Suprapubic skin (tissue), 4 donors: ENCODE measurements at places on chromosomes 4 and X.

DNA sequence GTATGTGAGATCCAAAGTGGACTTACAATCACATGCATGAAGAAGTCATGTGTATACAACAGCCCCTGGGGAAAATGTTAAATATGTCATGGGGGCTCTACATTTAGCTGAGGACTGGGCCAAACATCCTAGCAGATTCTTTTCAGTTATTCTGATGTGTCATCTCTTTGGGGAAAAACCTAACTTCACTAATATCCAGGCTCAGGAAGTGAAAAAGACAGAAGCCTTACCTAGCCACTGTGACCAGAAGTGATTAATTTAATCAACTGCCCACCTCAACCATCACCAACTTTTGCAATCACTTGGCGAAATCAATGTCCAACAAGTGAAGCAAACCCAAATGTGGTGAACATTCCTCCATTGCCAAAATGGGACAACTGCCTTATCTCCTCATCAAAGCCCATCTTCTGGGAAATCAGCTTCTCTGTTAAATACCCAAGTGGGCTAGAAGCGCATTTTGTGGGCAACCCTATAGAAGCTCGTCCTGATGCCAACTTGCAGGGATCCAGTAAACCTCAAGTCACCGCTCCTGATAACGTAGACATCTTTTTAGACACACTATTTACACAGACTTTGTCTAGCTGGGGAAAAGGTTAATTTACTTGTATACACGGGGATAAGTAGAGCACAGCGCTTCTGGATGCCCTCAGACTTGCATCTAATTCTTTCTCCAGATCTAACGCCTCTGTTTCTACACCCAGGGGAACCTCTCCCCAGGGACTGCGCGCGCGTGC, 1.4 kb upstream of the HHIP start:
- DNase-seq, result no peak

DNA sequence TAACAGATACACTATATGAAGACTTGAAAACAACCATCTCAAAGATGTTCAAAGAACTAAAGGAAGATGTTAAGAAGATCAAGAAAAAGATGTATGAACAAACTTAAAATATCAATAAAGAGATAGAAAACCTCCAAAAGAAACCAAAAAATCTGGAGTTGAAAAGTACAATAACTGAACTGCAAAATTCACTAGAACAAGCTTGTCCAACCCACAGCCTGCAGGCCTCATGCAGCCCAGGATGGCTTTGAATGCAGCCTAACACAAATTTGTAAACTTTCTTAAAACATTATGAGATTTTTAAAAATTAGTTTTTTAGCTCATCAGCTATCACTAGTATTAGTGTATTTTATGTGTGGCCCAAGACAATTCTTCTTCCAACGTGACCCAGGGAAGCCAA, 77.0 kb upstream of the DCTD start:
- no peak for DNase-seq

- DNase-seq, result no peak
Observed at GRCh38 chr4:41427306-41427882, 110.6 kb upstream of the LIMCH1 start.

GRCh38 chr4:74203467-74203866, 45.5 kb downstream of the MTHFD2L start:
- DNase-seq, result no peak

DNA sequence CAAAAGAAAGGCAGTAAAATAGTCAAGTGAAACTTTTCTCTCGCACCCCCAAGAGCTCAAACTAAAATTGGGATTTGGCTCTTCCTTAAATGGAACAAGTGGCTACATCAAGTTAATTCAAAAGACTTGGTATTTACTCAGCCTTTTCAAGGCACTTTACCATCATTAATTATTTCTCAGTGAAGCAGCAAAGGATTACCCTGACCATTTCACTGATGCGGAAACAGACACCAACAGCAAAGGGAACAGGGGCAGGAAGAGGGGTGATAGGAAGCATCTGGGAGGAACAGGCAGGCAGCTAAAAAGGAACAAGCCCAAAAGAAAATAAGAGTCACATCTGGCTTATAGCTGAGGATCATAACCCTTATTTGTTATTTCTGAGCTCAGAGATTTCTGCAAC, 2.7 kb downstream of the SCML2 start:
- DNase-seq, result no peak

DNA sequence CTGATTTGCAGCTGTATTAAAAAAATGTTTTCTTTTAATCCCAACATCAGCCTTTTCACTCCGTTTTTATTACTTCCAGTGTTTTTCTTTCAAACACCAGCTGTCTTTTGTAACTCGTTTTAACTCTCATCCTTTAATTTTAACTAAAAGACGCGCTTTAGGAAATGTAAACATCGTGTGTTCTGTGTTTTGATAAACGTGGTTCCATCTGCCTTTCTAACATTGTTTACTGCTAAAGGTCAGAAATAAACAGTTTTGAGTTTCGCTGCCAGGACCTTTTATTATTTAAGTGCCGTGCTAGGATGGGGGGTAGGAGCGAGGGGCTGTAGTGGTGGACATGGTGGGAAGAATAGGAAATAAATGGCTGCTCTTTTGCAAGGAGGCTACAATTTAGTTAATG, 1.5 kb downstream of the N4BP2 start:
- no peak for DNase-seq

DNA sequence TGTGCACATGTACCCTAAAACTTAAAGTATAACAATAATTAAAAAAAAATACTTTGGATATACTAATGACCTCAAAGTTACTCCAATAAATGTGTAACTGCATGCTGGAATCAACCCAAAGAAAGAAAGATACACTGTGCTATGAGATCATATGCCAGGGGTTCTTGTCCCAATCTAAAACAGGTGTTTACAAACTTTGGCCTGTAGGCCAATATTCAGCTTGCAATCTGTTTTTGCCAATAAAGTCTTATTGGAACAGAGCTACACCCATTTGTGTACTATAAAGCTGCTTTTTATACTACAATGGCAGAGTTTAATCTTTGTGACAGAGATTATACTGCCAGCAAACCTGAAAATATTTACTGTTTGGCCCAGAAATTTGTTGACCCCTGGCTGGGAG, 138.8 kb upstream of the AFF2 start:
- no peak for DNase-seq

DNA sequence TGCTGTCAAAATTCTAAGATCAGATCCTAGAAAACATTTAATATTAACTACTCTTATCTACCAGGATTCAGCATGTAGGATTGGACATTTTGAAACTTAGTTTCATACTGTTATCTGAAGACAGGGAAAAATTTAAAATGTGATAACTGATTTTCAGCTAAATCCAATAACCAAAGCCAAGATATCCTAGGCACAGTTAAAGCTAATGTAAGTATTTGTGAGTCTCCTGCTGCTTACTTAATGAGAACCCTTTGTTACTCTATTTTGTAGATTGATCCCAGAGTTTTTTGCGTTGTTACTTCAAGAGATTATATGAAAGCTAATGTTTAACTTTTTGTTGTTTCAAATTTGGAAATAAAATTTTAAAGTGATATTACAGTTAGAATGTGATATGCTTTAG, 2.0 kb downstream of the CPE start:
- DNase-seq, result no peak

GRCh38 chrX:116236666-116237065, 66.1 kb downstream of the AGTR2 start:
- DNase-seq, result no peak

DNA sequence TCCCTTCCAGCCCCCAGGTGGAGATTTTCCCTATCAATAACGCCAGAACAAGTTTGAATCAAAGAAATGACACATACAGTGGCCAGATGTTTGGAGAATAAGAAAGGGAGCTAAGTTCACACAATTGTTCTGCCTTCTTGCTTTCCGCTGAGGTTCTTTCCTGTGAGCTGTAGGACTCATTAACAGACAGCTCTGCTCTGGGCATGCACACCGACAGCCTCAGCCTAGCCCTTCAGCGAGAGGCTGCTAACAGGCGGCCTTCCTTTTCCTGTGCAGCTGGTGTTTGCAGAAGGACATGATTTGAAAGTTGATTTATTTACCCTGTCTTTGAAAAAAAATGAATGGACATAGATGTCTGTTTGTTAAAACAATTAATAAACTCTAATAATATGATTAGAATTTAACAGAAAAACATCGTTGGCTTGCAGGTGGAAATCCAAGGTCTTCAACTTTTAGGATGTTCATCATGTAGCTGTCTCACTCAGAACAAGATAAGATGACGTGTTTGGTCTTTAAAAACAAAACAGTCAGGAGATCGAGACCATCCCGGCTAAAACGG, 183.3 kb downstream of the KDR start:
- DNase-seq, result no peak

GRCh38 chr4:15234856-15235126, 193.0 kb upstream of the C1QTNF7 start:
- DNase-seq, result no peak

DNA sequence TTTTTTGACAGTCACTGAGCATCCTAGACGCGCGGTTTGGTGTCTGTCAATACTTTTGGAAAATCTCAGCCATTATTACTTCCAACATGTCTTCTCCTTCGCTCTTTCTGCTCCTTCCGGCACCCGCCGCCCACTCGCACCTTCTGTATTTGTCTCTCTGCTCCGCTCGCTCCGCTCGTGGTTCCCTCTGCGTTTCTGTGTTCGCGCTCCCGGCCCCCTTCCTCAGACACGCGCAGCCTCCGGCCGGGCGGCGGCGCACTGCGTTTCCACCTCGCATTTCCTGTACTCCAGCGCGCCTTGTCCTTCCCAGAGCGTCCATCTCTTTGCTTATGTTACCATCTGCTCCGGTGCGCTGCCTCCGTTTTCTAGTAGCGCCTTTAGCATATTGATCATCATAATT, 21.1 kb downstream of the PDE6B start:
- no peak for DNase-seq

GRCh38 chrX:149939655-149939904, 1.3 kb upstream of the EOLA2 start:
- DNase-seq, result no peak

DNA sequence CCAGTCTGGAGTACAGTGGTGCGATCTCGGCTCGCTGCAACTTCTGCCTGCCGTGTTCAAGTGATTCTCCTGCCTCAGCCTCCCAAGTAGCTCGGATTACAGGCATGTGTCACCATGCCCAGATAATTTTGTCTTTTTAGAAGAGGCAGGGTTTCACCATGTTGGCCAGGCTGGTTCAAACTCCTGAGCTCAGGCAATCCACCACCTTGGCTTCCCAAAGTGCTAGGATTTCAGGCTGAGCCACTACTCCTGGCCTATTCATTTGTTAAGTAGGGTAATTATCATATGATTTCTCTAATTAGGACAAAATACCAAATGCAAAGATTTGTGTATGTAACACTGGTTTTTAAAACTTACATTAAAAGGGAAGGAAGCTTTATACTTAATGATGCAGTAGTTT, 137.8 kb downstream of the GPM6A start:
- no peak for DNase-seq

DNA sequence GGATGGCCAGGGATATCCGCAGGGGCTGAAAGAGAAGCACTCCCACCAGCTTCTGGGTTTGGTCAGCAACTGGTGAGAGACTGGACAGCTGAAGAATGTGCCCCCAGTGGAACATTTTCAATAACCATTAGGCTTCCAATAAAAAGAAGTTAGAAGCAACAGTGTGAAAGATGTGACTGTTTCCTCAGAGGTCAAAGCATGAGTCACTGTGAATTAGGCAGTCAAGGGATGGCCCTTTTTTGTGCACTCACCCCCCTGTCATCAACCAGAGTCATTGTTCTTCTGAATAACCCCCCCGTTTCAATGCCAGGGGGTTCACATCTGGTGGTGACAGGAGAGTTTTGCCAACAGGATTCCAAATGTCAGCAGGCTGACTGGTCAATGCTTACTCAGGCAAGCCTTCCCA, 74.6 kb upstream of the SH3RF1 start:
- no peak for DNase-seq

- DNase-seq, result no peak
Observed at GRCh38 chr4:26987191-26987590, 126.5 kb downstream of the STIM2 start.

DNA sequence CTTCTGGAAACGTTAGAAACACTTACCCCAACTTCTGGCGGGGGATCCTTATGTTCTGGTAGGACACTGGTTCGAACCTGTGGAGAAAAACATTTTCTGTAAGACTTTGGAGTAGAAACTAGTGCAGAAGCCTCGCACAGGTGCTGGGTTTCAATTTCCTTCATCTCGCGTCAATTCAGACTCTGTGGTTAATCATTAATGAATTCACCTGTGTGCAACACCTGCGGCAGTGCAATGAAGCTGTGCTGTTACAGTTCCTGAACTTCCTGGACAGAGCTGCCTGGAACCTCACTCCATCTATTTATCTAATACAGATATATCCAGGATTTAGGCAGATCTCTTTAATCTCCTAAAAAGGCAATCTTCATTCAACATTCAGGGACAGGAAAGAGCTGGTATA, 531.4 kb downstream of the INPP4B start:
- DNase-seq, result no peak

DNA sequence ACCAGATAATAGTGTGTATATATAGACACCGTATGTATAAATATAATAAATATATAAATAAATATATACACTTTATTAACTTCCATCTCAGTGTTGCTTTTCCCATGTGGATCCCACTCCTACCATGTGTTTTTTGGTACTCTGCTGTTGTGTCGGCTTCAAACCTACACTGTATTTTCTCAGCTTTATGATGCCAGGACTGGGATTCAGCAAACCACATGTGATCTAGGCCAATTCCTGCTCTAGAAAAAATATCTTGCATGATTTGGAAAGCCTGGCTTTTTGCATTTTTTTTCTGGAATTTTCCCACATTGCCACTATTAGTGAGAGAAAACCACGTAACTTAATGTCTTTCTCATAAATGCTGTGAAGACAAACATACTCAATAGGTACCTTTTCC, 55.8 kb downstream of the POLR2B start:
- DNase-seq, result no peak

DNA sequence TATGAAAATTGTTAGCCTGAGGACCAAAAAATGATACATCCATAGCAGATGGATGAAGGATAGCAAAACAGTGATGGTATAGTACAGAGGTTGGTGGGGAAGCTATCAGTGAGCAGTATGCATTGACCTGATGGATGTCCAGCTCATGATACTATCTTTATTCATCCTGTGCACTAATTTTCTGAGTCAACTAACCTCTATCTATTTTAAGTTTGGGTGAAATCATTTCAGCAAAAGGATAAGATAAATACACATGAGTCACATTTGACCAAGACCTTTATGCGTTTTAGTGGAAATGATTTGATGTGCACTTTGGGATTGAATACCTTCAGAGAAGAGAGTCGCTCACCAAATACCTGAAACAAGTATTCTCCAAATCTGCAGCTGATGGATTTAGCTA, 351.0 kb upstream of the NR3C2 start:
- no peak for DNase-seq

- DNase-seq, result no peak
Observed at GRCh38 chr4:85147481-85148076, 181.1 kb upstream of the WDFY3 start.

DNA sequence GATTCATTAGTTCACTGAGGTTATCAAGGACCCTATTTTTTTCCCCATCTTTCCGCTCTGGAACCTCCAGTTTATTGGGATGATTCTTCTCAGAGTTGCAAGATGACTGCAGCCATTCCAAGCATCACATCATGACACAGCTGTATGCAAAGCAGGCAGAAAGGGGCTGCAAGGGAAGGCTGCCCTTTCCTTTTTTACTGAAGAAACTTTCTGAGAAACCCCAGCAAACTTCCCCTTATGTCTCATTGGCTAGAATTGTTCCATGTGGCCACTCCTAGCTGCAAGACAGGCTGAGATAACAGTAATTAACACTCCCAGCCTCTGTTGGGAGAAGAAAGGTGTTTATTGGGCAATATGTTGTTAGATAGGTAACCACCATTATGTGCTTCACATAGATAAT, 102.6 kb downstream of the SATL1 start:
- no peak for DNase-seq

GRCh38 chrX:123909523-123909922, 49.7 kb downstream of the XIAP start:
- DNase-seq, result no peak
